ENCODE measurements at places on chromosomes 3 and 15.

- no peak for DNase-seq
Observed at GRCh38 chr3:56894881-56895431, 93.2 kb upstream of the ARHGEF3 start.

DNA sequence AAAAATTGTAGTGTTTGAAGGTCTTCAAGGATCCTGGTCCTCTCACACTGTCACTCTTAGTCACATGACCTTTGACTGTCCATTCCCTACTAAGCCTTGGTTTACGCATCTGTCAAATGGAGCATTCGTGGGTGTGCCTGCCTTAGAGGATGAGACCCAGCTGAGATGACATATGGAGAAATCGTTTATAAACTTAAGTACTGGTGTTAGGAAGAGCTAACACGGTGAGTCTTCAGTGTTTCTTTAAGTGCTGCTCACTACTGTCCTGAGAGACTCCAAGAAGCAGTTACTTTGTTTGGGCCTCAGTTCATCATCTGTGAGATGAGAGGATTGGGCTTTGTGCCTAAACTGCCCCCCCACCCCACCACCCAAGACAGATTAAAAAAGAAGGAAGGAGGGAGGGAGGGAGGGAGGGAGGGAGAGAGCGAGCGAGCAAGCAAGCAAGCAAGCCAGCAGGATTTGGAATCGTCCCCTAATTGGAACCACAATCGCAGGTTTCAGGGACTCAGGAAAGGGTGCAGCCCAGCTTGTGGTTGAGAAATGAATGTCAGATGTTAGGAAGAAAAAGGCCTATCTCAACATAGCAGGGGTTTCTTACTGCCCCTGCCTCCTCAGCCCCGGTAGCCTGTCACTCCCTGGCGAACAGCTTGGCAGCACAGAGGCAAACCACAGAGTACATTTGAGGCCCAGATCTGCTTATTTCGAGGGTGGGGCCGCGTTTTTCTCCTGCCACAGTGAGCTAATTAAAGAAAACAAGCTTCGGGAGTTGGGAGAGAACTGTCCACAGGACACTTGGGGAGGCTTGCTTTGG is 32.7 kb downstream of the SMAD3 start:
- DNase-seq: no peak

GRCh38 chr15:68715111-68715510 is 105.6 kb downstream of the ANP32A start:
- no peak for DNase-seq

GRCh38 chr15:68518785-68519430 is 59.9 kb upstream of the CORO2B start:
- no peak for DNase-seq

GRCh38 chr15:82613747-82614146 is 33.4 kb downstream of the CPEB1 start:
- DNase-seq: no peak

DNA sequence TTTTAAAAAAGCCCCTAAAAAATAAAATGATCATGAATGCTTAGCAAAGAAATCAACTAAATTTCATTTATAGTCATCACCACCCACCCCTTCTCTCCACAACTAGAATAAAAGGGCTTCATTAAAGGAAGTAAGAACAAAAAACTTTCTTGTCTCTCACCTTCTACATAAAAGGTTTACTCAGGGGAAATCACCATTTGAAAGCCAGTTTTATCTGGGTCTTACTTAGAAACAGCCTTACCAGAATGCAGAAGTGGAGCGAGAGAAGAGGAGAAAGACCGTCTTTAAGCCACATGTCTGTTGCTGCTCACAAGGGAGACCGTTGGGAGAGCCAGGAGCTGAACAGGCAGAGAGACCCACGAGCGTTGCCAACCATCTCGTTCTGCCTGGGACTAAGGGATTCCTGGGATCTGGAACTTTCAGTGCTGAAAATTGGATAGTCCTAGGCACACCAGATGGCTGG is 350.1 kb upstream of the PROK2 start:
- DNase-seq: no peak

GRCh38 chr15:36449084-36449661 is 130.3 kb upstream of the CDIN1 start:
- DNase-seq: no peak

DNA sequence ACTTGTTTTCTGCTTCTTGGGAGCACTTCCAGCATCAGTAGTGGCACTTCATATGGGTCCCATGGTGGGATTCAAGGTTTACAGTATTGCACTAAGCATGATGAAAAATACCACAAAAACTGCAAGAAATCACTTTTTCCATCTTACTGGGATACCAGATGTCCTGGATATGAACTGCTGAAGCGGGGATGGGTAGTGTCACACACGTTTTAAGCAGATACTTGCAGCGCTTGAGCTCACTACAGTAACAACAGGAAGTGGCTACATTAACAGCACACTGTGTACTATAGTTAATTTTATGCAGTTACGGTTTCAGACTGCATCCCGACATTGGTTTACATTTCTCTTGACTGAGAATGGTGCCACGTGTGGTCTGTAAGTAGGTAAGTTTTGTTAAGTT is 3.5 kb upstream of the ISG20 start:
- no peak for DNase-seq

DNA sequence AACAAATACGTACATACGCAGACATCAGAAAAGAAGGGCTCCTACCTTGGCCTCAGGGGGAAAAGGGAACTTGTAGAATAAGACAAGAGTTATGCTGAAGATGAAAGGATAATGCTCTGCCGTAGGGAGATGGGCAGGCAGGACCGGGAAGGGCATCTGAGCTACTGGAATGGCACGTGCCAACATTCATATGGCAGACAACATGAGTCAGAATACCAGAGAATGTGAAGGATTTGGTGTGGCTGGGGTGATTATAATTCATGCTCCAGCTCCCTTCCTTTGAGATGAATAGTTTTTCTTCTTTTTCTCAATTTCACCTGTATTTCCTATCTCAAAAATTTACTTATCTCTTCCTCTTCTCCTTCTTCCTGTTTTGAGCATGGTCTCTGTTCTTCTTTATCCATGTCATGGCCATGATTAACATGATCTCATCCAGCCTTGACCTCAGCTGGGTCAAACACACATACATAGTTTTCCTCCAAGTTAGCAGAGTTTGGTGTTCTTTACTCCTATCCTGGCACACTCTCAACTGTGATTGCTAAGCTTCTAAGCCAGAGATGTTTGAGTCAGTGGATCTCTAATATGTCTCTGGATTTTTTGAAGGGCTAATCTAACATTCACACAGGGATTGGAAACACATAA is 507.0 kb downstream of the FOXP1 start:
- no peak for DNase-seq

DNA sequence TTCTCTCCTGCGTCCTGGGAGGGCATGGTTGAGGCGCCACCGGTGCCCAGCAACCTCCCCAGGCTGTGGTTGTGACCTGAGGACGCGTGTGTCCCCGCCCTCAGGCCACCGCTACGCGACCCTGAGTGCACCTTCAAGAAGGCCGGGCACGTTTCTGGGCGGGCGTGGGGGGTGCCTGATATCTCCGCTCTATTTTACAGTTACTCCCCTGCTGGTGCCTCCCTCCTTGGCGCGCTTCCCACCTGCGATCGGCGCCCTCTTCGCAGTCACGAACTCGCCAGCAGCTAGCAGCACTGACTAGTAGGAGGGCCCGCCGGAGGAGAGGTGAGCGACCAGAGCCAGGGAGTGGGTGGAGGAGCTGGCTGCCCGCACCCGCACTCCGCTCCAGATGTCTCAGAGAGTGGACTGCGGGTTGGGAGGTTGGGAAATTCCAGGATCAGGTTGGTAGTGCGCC is 43.2 kb upstream of the POLG start:
- DNase-seq: no peak

DNA sequence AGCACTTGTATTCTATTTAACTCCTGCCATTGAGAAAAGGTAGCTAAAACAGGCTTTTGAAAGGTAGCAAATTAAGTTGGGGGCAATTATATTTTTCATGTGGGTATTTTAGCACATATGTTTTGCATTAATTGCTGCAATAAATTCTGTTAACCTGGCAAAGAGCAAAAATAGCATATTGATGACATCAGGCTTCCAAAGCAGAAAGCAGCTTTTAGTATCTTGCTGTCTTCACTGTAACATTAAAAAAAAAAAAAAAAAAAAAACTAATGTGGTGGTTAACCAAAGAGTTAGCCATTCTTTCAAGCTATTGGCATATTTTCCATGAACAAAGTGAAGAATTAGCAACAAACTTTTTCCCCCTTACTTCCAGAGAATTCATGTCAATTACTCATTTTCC is 9.1 kb downstream of the EPHA3 start:
- DNase-seq: no peak

DNA sequence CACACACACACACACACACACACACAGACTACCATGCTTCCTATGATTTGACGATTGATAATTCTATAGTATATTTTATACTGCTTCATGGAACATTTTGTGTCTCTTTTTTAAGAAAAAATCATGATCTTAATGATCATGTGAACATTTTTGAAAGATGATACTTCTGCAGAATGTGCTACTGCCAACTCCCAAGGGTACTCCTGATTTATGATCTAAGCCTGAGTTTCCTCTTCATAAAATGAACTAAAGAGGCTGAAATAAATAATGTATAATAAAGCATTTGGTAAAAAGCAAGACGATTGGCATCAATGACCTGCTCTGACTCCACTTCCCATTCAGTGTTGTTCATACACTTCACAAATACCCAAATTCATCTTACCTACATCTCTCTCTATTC is 333.8 kb upstream of the RBMS3 start:
- DNase-seq: no peak

- no peak for DNase-seq
Observed at GRCh38 chr3:14883226-14883625, 64.2 kb upstream of the NR2C2 start.

DNA sequence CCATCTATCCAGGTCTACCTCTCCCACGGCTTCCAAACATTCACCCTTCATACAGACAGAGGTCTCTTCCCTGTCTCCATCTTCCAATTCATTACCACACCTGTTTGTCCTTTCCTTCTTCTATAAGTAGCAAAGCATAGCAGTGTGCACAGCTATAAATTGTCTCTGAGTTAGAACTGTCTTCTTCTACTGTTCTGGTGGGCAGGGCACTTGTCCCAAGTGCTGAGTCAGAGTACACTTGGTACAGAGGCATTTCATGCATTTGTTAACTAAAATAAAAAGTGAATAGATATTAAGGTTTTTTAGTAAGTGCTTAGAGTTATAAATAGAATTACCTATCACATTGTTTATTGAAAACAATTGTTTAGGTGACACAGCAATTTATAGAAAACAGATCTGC is 150.1 kb upstream of the CCDC54 start:
- no peak for DNase-seq

GRCh38 chr15:49331442-49331841 is 91.6 kb upstream of the FGF7 start:
- no peak for DNase-seq

- no peak for DNase-seq
Observed at GRCh38 chr3:50256978-50257890, 11.7 kb upstream of the SEMA3B start.

DNA sequence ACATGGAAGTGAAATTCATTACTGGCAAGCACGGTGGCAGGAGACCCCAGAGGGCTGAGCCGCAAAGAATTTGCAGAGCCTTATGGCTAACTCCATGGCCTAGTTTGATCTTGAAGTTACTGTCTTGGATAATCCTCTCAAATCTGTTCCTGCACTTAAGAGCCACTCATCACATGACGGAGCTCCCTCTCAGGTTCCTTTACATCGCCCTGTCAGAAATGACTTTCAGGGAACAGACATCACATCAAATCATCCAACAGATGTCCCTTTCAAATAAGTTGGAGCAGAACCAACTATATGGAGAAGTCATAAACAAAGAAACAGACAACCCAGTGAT is 328.8 kb upstream of the THBS1 start:
- no peak for DNase-seq

DNA sequence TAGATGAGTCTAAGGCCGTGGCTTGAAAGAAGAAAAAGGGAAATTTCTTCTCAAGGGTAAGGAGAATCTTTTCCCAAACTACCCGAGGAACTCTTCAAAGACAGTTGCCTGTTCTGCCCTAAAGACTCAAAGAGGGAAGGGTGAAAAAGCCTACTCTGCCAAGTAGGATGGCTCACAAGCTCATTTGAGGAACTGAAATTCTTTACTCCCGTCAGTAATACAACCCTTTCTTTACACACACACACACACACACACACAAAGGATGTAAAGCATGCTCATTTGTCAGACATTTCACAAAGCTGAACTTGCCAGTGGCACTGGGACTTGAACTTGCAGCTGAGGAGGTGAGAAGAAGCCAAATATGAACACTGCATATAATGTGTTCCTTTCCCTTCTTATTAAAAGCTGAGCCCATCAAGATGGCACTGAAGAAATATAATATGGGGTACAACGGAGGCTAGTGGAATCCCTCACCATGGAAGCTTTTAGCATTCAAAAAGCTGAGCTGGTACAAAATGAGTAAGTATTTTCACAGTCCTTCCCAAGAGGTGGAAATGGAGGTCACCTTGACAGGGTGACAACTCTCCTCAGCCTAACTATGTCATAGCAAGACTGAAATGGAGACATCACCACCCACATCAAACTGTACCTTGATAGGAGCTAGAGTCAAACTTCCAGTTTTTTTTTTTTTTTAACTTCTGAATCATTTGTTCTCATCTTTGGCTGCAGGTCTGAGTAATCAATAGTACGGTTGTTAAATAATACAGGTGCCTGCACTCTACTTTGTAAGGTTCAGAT is 57.6 kb downstream of the TAFA4 start:
- no peak for DNase-seq

DNA sequence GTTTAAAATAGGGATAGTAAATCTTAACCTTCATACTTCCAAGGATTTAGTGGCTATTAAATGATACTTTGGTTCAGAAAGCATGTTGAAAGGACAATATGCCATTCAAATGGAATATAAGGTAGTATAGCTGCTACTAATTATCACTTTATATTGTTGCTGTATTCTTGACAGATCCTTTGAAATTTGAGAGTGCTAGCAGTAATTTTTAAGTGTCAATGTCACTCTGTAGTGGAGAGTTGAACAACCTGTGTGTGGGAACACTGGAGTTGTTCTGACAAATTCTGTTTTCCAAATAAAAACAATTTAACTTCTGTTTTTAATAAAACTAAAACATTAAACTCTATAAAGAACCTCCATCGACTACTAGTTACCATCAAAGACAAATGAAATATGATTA is 565.7 kb downstream of the FGF12 start:
- DNase-seq: no peak

DNA sequence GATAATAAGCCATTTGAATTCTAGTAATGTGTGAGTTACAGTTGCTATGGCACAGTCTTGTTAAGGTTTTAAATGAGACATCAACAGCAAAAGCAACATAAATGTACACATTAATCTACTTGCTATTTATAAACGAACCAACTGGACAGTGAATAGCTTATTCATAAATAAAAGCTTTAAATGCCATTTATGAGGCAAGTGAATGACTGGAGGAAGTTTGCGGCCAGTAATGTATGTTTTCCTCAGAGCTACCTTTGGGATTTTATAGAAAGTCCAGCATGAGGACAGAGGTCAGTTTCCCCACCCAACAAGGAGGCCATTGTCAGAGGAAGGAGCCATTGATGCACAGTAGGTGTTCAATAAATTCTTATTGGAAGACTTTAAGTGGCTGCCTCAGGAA is 48.0 kb upstream of the PXYLP1 start:
- DNase-seq: no peak

- DNase-seq: no peak
Observed at GRCh38 chr15:39885099-39885777, 34.8 kb downstream of the GPR176 start.

Data from HTR-8/SVneo (cell line).